ENCODE measurements at places on chromosomes 16 and 17.
A peak's percentile ranks its signal among the peaks of the same experiment; 100 is the strongest.

GRCh38 chr16:16076423-16076813 is 127.0 kb downstream of the ABCC1 start:
- no peak for DNase-seq

- DNase-seq, result no peak
Measured at GRCh38 chr17:49963626-49964302, 5.2 kb upstream of the DLX4 start.

- no peak for DNase-seq
Measured at GRCh38 chr16:67170168-67170948, at the start of gene NOL3. TSS of gene NOL3 (plus strand) at chr16:67170538.

- DNase-seq, result no peak
Measured at GRCh38 chr16:65945493-65945892, 421.0 kb upstream of the CDH5 start.

DNA sequence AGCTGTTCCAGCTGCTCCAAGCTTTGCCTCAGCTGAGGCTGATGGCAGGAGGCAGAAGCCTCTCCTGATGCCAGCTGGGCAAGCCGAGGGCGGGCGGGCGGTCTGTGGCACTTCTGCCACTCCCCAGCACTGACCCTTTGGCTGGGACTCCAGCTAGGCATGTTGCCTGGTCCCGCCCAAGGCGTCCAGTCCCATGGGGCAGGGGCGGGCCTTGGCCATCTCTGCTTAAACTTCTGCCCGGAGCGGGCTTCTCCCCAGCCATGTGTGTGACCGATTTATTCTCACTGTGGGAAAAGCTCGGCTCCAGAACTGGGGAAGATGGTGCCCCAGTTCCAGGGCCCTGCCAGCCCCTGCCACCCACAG is 349.1 kb downstream of the SEC14L1 start:
- peak; percentile 88 for DNase-seq

- no peak for DNase-seq
Measured at GRCh38 chr17:561116-561515, 153.5 kb downstream of the VPS53 start.

DNA sequence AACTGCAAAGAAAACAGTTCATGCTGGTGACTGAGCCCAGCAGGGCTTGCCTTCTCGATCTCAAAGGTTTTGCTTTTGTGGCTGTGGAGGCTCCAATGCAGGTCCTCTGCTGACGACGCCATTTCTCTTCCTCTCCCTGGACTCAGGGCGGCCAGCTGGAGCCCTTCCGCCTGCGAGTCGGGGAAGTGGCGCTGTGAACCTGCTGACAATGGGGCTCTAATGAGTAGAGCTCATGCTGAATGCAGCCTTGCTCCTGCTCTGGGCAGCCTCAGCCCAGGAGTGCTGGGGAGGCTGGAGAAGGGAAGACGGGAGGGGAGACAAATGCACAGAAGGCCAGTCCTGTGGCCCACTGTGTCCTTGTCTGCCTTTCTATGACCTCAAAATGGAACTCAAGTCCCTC is 43.8 kb downstream of the VAC14 start:
- peak; percentile 59 for DNase-seq

DNA sequence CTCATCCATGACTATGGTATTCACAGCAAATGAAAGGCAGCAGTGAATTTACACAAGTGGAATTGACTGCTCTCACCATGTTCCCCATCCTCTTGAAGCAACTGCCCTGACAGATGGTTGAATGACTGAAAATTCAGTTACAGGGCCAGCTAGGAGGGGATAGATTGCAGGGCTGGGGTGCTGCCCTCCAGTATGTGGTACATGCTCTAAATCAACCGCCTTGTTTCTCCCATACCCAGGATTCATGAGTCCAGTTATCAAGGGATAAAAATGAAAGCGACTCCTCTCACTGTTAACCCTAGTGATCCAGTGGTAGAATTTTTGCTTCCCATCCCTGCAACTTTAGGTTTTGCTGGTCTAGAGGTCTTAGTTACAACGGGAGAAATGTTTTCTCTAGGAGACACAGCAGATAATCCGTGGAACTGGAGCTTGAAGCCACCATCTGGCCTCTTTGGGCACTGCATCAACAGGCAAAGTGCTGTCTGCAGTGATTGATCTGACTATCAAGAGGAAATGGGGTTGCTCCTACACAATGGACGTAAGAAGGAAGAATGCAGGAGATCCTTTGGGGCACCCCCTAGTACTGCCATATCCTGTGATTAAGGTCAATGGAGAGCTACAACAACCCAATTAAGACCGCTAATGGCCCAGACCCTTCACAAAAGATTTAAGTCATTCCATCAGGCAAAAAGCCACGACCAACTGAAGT is 32.0 kb downstream of the SCPEP1 start:
- peak; percentile 78 for DNase-seq

GRCh38 chr17:2710071-2710802 is 1.3 kb downstream of the CLUH start:
- DNase-seq, result no peak
